Smooth muscle cell of trachea (primary cell): ENCODE measurements at places on chromosomes 3 and 15. TPM values are rescaled to one million over a fixed set of nuclear protein-coding genes. Genes with fewer than 3 reads are reported as not detected.

DPPA2 gene
- not detected in 2 replicates for total RNA-seq

GOLGA8M gene
- total RNA-seq: 0.73 and 1.2 TPM in 2 replicates

SLC22A14 gene
- total RNA-seq: 0.15 TPM in 1 of 2 replicates, not detected in the other

CCDC39 gene
- total RNA-seq: 0.15 and 0.17 TPM in 2 replicates

PARP3 gene
- 29.6 and 30.5 TPM in 2 replicates for total RNA-seq

XPC gene
- total RNA-seq: 61.7 and 86.0 TPM in 2 replicates

LRRIQ4 gene
- total RNA-seq: not detected in 2 replicates

UBAP1L gene
- total RNA-seq: 1.5 and 2.0 TPM in 2 replicates

GPR149 gene
- total RNA-seq: not detected in 2 replicates

GNAT1 gene
- total RNA-seq: not detected in 2 replicates

NMD3 gene
- total RNA-seq: 97.9 and 106 TPM in 2 replicates

CLSTN2 gene
- total RNA-seq: 0.29 and 0.33 TPM in 2 replicates

LNP1 gene
- total RNA-seq: 5.0 and 6.8 TPM in 2 replicates

SLC28A1 gene
- total RNA-seq: not detected in 2 replicates

LCTL gene
- total RNA-seq: 2.6 TPM in 2 replicates

ZNF774 gene
- total RNA-seq: 1.5 and 1.9 TPM in 2 replicates

GOLGA6L7 gene
- not detected in 2 replicates for total RNA-seq

LRRC31 gene
- total RNA-seq: not detected in 2 replicates
